ENCODE measurements at places on chromosomes 2 and 18.

DNA sequence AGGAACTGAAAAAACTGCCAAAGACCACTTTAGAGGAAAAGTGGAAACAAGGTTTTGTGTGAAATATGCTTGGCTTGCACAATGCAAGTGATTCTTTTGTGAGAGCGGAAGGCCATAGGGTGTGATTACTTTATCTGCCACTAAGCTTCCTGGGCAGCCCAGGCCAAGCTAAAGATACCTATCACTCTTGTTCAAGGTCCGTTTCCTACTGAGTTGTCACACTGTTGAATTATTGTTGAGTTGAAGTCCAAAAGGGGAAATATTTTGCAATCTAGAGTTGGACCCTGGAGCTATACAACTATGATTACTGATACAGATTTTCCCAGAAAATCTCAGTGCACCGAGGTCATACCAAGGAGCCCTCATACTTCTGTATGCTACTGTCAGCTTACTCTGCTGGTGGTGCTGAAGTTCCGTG lies 72.7 kb upstream of the CTAGE1 start:
- no peak for DNase-seq

DNA sequence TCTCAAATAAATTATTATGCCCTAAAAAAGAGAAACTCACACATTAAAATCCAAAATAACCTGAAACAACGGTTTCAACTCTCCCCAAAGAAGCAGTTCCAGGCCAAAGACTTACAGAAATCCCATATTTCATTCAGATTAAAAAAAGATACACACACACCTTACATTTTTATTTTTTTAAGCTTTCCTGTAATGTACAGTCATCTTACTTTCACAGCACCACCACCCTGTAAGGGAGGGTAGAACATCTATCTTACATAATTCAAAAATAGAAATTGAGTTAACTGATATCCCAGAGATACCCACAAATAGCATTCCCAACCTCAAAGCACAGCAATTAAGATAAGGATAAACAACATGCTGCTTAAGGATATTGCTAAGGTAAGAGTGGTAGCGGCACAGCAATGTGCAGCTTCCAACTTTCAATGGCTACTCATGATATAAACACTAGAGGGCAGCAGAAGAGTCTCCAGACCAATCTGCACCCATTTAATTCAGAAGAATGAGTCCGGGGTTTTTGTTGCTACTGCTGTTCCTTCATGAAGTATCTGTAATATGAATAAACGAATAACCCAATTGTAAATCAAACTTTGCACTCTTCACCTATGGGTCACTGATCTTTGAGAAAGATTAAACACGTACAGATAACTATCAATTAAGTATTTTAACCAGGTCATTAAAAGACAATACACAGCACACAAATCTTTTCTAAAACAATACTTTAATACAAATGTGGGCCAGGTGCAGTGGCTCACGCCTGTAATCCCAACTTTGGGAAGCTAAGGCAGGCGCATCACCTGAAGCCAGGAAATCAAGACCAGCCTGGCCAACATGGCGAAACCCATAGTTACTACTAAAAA lies 11.3 kb downstream of the GFPT1 start:
- no peak for DNase-seq

DNA sequence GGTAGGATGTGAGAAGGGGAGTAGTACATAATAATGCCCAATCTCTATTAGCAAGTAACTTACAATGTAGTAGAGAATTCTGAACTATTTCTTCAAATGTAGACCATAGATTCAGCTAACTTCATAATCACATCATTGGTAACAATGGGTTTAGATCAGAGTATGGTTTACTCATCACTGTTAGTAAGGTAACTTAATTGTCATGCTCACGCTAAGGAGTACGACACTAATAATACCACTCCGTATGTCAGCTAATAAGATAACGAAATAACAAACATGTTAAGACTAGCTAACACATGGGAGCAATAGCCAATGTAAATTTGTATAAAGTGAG lies 56.4 kb upstream of the CCDC141 start:
- no peak for DNase-seq

DNA sequence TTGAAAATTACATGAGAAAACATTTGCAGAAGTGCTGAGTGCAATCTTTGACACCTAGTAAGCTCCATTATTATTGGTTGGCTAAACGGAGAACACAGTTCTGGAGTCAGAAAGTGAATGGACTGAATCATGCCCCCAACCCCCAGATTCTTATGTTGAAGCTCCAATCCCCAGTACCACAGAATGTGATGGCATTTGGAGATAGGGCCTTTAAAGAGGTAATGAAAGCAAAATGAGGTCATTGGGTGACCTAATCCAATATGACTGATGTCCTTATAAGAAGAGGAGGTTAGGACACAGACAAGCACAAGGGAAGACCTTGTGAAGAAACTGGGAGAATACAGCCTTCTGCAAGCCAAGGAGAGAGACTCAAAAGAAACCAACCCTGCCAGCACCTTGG lies 200.9 kb upstream of the EPAS1 start:
- DNase-seq = no peak

- DNase-seq = no peak
Observed at GRCh38 chr2:157339965-157340655, 14.5 kb upstream of the ERMN start.

DNA sequence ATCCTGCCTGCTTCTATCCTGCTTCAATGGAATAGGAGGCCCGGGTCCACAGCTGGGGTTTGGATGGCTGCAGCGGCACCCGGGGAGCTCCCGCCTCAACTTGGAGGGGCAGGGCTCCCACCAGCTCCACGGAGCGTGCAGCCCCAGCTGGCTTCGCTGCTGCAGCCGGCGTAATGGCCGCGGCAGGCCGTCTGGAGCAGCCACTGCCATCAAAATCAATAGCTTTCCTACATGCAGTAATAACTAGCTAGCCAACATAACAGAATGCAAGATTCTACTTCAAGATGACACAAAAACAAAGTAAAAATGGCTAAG lies 154.2 kb upstream of the RMP24 start:
- no peak for DNase-seq

DNA sequence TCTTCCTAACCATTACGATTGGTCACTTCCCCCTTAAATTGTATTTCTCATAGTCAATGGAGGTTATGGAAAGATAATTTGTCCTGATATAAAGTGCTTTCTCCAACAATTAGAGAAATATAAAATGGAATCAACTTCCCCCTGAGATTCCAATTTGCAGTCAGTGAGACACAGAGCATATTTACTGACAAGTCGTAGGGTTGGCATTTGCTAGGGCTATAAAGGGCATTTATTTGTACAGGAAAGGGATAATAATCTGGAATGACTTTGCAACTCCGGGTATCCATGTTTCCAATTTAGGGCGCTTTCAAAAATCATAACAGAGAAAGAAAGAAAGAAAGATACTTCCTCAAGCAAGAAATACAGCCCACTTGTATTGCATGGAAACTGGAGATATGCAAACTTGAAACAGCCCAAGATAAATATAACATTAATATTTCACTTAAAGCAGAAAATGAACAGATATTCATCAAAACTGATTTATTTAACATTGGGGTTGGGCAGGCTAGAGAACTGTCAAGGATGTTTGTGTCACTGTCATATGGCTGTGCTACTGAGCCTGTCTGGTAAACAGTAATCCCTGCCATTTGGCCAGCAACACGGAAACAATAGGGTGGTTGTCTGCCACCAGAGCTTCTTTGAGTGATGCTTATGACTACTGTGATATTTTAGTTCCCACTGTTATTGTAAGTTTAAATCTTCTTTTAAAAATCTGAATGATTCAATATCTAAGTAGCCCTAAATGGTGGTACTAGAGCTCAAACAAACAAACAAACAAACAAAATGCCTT lies 621.8 kb downstream of the LRP1B start:
- DNase-seq = no peak

DNA sequence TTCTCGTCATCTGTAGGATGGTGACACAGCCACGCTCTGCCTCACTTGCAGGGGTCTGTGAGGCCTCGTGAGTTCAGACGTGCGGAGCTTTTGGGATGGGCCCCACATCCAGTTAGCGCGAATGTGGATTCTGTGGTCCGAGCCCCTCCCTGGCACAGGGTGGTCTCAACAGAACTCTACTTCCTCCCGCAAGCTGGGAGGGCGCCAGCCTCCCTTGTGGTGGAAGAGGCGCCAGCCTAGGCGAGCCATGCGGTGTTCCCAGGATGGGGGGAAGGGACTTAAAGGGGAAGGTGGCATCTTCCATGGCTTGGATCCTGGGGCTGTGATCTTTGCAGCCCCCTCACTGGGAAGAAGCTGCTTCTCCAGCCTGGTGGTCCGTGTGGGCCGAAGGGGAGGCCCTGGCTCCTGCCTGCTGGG lies 1.4 kb downstream of the SNORC start:
- no peak for DNase-seq

DNA sequence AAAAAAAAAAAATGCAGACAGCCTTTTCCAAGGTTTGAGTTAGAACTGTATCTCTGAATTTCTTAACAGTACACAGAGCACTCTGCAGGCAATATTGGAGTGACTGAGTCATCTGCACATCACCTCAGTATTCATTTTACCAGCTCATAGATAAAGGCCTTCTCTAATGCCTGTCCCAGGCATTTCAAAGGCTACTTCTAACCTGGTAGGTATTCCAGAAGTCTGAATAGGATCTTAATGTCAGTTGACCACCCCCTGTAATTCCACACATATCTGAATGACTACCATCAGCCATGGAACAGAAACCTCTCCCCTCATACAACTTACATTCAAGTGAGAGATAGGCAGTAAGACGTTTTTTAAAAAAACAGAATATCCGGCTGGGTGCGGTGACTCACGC lies 9.0 kb downstream of the METTL21A start:
- DNase-seq = no peak

DNA sequence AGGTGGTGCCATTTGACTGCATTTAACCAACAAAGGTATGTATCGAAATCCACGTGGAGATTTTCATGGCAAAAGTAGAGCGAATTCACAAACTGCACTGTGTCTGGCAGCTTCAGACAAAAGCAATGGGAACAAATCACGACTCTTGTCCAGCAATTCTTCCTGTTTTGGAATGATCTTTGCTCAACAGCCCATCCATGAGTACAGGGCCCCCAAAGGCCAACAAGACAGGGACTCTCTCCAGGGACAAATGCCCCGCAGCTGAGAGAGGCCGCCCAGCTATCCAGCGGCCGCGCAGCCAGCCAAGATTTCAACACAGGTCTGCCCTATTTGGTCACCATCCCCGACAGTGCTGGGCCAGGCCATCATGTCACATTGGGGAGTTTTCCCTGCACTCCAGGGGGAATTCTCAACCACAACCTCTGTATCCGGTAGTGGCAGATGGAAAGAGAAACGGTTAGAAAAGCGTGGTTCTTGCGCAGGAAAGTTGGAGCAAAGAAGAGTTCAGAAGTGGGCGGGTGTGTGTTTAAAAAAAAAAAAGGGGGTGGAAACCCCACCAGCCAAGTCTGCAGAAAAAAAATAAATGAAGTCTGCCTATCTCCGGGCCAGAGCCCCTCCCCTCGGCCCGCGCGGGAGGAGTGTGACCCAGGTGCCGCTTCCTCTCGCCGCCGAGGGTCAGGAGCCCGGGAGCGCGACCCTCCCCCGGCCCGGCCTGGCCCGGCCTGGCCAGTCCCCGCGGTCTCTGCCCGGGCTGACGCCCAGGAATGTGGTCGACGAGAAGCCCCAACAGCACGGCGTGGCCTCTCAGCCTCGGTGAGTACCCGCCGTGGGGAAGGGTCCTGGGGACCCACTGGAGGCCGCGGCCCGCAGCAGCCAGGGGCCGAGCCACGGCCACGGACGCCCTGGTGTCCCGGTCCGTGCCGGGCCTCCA lies at the start of gene GYPC:
Gene GYPC (plus strand): TSS at position 659 of the 931 bp plus-strand sequence. CDS start 106 bp downstream, at position 765.
- DNase-seq = no peak

DNA sequence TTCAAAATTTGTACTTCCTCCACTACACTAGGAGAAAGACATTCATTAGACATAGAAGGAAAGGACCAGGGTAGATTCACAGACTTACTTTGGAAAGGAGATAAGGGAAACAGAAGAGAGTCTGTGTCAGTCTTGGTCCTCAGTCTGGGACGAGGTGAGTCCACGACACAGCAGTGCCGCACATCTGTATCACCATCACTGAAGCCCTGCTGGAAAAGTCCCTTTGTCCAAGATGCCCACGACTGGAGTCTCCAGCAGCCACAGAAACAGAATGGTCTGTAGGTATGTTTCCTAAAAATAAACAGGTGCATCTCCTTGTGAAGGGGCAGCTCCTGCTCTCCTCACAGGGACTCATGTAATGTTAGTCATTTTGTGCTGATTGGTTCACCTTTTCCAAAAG lies 27.4 kb downstream of the COX7A2L start:
- no peak for DNase-seq

GRCh38 chr2:69762513-69763494 lies 20.9 kb downstream of the ANXA4 start:
- DNase-seq = no peak

GRCh38 chr2:41242001-41242331 lies 790.1 kb upstream of the SLC8A1 start:
- no peak for DNase-seq

GRCh38 chr2:167196461-167197252 lies 308.4 kb downstream of the XIRP2 start:
- no peak for DNase-seq

GRCh38 chr2:230459216-230459615 lies 43.2 kb downstream of the SP100 start:
- no peak for DNase-seq
